ENCODE measurements at places on chromosomes 12 and 14. TPM values are rescaled to one million over a fixed set of nuclear protein-coding genes. Genes with fewer than 3 reads are reported as not detected.

The TMEM132C gene
- not detected for total RNA-seq

The SLC7A8 gene
- total RNA-seq, result 0.04 TPM

The CCDC175 gene
- total RNA-seq, result not detected

The SLC48A1 gene
- 1.4 TPM for total RNA-seq

The RHEBL1 gene
- 8.8 TPM for total RNA-seq

The SYCP3 gene
- 0.04 TPM for total RNA-seq

The PRPF39 gene
- 57.0 TPM for total RNA-seq

The TRPV4 gene
- 2.9 TPM for total RNA-seq
